ENCODE measurements at places on chromosomes 13 and 19.
A peak's percentile ranks its signal among the peaks of the same experiment; 100 is the strongest.

- no peak for DNase-seq
These were observed 3.9 kb upstream of the IL12RB1 start for GRCh38 chr19:18090545-18091216.

DNA sequence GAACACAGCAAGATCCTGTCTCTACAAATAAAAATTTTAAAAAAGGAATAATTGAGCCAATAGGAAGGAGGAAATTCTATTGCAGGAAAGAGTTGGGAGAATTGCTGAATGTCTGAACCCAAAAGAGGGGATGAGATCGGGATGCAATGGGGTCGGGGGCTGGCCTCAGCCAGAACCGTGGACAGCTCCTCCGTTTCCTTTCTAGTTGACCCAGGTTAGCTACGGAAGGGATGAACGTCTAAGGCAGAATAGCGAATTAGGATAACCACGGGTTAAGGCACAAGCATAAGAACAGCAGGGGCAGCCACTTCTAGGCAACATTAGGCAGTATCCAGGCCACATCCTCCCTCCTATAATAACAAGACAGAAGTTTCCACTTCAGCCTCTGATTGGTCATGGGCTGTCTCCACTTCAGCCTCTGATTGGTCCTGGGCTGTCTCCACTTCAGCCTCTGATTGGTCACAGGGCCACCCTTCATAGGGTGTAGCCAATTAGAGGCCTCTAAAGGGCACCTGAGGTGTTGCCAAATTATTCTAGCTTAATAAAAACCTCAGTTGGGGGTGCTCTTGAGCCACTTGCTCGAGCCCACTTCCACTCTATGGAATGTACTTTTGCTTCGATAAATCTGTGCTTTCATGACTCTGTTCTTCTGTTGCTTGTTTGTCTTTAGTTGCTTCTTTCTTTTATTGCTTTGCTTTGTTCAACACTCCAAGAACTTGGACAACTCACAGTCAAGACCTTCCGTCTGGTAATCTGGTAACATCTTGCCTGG lies 24.9 kb upstream of the TPM4 start:
- no peak for DNase-seq

DNA sequence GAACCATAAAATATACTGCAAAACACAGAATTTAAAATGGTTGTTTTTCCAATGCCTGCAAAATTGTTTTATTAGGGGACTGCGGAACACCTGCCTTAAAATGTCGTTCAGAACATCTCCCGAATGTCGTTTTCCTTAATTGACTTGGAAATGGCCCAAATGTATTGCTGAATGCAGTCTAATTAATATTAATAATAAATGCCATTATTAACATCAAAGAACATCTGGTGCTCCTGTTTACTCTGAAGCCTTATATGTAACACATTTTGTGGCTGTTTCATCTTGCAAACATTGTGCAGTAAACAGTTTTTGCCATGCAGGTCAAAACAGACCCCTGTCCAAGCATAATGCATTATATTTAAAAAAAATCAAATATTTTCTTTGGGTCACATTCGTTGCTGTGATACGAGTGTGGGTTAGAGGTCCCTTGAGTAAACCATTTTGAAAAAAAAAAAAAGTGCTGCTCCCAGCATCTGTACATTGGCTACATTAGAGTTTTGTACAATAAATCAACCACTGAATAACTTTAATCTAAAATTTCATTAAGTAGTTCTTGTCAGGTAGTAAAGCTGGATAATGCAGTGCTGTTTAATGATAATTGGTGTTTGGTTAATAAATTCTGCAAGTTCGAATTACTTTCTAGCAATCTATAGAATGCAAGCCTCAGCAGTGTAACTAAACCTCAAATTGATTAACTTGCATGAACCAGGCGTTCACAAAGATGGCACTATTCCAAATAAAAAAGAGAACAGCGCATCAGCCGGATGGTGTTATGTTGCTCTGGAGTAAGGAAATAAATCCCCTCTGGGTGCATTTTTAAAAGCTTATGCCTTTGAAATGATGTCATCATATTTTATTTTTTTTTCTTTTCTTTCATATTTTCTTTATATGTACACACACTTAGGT lies 140.2 kb downstream of the ZNF536 start:
- DNase-seq: no peak

DNA sequence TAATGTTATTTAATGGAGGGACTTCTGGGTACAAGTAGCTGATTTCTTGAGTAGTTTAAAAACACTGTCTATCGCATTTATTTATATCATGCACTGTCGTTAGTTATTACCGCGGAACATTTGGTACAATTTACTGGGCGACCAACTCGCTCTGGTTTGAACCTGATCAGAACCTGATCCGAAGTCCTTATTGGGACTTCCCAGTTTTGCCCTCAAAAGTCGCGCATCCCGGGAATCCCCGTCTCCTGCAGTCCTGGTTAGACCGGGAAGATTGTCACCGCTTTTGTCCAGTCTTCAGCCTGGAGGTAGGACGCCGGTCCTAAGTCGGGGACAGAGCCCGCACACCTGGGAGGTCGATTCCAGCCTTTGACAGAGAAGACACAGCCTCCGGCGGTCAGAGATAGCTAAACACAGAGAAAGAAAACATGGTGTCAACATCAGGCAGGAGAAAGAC lies 694 bp downstream of the CLN5 start:
- peak; percentile 42 for DNase-seq

GRCh38 chr13:48979892-48980291 lies 4.2 kb downstream of the FNDC3A start:
- no peak for DNase-seq

- DNase-seq: no peak
These were observed 199.4 kb downstream of the USP12 start for GRCh38 chr13:26971990-26972887.

DNA sequence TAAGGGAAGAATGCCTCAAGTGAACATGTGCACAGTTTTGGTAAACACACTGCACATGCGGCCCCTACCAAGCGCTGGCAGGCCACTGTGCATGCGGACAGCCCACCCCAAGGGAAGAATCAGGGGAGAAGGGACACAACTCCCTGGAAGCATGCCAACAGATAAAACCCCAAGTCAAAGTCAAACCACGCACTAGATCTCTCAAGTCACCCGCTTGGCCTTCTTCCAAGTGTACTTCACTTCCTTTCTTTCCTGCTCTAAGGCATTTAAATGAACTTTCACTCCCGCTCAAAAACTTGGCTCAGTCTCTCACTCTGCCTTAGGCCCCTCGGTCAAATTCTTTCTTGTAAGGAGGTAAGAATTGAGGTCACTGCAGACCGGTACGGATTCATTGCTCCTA lies 4.6 kb upstream of the RFXAP start:
- no peak for DNase-seq

- DNase-seq: no peak
These were observed 822 bp upstream of the PTPRS start for GRCh38 chr19:5341448-5341820.

DNA sequence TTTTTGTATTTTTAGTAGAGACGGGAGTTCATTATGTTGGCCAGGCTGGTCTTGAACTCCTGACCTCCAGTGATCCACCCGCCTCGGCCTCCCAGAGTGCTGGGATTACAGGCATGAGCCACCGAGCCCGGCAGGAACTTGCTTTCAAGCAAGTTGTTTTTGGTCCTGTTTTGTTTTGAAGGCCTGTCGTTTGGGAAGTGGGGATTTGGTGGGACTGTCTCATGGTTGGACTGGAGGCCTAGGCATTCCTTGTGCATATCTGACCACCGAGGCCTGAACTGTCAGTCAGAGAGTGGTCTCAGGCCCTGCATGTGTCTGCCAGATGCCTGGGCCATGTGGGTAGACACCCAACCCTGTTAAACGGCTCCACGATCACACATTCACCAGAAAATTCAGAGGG lies 26.3 kb downstream of the UBXN6 start:
- no peak for DNase-seq

DNA sequence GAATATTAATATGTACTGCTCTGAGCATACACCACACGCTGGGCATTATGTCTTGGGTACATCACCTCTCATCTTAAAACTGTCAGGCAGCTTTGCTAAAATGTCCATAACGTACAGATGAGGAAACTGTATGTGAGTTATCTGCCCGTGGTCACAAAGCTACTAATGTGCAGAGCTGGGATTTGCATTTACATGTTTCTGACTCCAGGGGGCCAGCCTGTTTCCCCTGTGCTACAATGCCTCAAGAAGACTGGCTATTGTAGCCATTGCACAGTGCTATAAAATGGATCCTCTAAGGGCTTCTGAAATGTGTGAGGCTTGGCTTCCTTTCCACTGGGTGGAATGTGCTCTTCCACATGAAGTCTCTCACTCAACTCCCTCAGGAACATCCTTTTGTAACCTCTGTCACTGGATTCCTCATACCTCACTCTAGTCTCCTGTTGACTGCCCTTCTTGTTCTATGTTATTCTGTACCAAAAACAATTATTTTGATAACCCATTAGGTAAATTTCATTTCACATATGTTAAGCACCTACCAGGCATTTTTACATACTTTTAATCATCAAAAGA lies 95.6 kb upstream of the HTR2A start:
- peak; percentile 44 for DNase-seq

Data from HEK293T (cell line).